ENCODE measurements at places on chromosomes 7 and 10.

- no peak for DNase-seq
Measured at GRCh38 chr7:132941905-132942304, 140.0 kb downstream of the CHCHD3 start.

- no peak for DNase-seq
Measured at GRCh38 chr7:41416208-41416595, 286.7 kb downstream of the INHBA start.

DNA sequence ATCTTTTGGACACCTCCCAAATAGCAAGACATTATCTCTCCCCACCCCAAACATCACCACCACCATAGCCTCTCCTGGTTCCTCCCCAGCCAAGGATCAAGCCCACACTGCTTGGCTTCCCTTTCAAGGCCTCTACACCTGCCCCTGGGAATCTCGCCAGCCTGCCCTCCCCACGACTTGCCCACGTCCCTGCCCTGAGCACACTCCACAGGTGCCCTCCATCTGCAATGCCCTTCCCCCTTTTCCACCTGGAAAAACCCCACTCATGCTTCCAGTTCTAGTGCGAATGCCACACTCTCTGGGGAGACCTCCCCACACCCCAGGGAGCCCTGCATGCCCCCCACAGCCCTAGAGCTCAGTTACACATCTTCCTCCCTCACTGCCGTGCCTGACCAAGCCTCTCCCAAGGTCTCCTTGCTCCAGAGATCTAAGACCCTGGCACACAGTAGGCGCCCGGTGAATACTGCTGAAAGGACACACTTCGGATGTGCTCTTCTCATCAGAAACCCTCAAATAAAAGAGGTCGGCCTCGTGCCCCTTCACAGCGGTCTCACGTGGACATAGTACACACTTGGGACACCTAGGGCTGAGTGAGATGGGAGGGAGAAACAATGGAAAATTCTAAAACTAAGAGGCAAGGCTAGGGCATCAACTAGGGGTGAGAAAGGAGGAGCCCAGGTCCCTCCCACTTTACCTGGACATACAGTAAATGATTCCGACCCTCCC, 91.4 kb downstream of the DLG5 start:
- DNase-seq, result no peak

DNA sequence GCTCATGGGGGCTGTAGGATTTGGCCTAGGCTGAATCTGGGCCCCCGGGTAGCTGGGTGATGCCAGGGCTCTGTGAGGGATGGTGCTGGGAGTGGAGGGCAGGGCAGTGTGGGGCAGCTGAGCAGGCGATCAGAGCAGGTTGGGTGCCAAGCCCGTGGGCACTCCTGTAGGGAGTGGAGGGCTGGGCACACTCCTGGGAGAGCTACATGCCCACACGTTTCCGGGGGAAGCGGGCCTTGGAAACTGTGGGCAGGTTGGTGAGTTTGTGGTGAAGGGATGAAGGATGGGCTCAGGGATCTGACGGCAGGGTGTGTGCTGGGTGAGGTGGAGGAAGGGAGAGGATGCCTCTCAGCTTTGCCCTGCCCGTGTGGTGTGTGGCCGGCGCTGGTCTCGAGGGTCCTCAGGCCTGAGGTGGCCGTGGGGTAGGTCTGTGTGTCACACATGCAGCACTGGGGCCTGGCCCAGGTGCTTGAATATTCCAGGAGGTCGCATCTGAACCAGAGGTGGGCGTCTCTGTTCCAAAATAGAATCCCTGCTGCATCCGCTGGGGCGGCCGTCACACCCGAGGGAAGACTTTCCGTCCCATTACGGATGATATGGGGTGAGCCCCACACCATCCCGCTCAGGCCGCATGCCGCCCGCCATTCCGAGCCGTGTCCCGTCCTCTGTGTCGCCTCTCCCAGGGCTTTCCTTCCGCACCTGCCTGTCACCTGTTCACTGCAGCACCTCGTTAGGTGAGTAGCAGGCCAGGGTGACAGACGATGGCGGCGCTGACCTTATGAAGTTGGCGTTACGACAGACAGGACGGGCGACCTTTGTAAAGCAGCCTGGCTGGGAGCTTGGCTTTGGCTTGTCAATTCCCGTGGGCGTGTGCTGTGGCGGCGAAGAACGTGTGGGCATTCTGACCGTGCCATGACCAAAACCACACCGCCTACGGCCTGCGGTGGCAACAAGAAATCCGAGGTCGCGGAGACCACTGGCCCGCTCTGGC, 143.6 kb downstream of the ACTR3B start:
- no peak for DNase-seq

DNA sequence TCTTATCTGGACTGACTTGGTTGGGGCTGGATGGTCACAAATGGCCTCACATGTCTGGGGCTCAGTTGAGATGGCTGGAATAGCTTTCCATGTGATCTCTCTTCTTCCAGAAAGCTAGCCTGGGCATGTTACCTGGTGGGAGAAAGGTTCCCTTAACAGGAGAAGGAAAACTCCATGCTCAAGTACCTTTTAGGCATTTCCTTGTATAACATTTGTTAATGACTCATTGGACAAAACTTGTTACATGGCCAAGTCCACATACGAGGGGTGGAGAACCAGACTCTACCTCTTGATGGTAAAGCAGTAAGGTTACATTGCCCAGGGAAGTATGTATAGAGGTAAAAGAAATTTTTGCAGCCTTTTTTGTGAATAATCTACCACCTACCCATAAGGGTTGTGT, 826.4 kb downstream of the LRMDA start:
- DNase-seq, result no peak

DNA sequence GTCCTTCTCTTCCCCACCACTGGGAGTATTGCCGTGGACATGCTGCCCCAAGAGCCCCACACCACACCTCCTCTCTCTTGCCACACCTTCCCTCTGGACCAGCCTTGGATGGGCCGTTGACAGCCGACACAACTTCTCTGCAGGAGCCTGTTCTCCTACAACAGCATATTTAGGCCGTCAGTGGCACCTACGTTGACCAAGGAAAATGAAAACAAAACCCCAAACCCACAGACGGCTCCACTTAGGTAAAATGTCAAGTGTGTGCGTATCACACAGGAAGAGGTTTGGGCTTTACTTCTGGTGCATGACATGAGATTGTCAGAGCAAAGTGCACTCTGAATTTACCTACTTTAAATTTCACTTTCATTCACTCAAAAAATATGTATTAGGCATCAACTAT, 246.6 kb downstream of the ZMYND11 start:
- no peak for DNase-seq

GRCh38 chr10:34766266-34766600, 48.9 kb downstream of the PARD3 start:
- DNase-seq, result no peak

DNA sequence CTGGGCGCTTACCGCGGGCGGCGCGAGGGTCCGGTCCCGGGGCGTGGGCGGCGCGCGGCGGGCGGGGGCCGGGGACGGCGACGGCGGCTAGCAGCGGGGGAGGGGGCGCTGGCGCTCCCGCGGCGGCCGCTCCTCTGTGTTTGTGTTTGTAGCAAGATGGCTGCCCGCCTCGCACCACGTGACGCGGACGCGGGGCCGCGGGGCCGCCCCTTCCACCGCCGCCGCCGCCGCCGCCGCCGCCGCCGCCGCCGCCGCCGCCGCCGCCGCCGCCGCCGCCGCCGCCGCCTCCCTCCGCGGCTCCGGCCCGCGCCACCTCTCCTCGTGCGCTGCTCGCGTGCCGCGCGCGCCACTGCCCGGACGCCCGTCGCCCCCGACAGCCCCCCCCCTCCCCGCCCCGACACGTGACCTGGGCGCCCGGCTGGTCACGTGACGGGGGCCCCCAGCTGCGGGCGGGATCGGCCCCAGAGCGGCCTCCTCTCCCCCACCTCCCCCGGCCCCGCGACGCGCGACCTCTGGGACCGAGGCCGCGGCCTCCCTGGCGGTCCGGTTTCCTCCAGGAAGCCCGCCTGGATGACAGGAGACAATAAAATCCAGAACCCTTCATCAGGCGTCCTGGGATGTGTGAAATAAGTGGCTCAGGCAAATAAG, at the start of gene GIGYF1:
TSS of gene GIGYF1 (minus strand) at position 153 of the 648 bp plus-strand sequence. CDS start 6,012 bp downstream, outside the sequence.
- peak; percentile 47 for DNase-seq

DNA sequence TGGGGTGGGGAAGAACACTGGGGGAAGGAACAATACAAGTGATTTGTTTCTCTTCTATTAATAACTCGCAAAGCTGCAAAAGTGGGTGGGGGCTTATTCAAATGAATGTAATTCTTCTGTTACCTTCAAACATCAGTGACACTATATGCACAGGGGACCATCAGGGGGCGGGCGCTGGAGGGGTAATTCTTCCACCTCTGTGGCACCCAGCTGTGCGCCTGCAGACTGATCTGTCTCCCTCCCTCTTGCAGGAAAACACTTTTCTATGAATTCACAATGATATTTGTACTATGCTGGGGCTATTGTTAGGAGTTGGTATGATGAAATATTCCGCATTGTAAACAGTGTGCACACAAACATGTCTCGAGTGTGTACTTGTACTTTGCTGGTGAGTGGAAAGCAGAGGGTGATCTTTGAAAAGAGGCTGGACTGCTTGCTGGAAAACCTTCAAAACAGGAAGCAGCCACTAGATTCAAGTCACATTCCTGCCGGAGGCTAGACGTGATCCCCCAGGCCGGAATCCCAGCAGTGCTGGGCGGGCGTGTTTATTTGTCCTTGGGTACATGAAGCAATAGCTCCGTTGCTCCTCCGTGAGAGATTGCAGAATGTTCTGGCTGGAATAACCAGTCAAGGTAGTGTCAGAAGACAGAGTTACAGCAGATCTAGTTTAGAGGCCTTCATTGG, 15.8 kb upstream of the BNIP3 start:
- no peak for DNase-seq

DNA sequence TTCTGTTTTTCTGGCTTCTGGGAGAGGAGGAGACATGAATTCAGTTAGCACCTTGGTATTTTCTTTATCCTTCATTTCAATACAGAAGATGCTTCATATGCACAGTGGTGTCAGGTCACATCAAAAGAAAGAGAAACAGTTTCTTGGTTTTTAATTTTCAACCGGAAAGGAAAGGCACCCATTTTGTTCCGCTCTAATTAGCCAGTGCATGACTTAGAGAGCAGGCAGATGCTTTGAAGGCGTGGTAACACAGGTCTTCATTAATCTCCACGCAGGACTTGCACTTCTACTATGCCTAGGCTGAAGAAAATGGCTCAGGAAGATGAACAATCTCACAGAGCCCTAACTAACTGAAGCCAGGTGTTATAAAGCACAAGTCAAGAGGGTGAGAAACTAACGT, 70.4 kb upstream of the ATRNL1 start:
- no peak for DNase-seq

GRCh38 chr7:7018290-7018689, 164.1 kb upstream of the C1GALT1 start:
- DNase-seq, result no peak

DNA sequence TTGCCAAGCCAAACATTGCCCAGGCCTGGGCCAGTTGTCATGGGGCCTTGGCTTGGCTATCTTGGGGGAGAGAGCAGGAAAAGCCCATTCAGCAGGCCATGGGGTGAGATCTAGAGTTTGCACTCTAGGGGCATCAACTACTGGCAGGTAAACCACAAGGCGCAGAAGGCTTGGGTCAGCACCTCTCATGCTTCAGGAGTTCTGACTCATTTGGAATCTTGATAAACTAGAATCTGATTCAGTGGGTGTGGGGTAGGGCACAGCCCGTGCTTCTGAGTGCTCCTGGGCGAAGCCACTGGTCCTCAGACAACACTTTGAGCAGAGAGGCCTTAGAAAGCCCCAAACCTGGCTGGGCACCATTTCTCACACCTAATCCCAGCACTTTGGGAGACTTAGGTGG, 81.1 kb downstream of the RGS10 start:
- no peak for DNase-seq

DNA sequence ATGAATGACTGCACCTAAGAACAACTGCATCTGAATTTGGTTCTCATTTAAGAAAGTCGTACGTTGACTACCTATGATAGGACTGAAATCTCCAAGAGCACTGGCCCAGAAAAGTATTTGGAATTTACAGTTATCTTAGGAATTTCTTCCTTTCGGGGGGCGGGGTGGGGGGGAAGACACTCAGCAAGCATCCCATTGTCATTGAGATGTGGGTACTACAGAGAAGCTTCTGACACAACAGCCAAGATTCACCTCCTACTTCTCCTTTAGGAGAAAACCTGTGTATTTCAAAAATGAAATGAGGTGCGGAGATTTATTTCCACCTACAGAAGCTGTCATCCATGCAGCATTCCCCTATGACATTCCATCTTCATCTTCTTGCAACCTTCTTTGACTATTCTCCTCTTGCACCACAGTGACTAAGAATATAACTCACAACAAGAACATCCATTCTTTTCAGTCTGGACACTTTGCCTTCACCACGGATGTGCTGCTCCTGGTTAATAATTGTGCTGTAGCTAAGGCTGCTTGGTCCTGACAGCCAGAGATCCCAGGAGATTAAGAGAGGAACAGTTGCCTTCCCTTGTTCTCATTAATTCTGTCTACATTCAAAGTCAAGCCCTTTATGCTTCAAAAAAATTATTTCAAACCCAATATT, 98.4 kb upstream of the FRMD4A start:
- DNase-seq, result no peak

DNA sequence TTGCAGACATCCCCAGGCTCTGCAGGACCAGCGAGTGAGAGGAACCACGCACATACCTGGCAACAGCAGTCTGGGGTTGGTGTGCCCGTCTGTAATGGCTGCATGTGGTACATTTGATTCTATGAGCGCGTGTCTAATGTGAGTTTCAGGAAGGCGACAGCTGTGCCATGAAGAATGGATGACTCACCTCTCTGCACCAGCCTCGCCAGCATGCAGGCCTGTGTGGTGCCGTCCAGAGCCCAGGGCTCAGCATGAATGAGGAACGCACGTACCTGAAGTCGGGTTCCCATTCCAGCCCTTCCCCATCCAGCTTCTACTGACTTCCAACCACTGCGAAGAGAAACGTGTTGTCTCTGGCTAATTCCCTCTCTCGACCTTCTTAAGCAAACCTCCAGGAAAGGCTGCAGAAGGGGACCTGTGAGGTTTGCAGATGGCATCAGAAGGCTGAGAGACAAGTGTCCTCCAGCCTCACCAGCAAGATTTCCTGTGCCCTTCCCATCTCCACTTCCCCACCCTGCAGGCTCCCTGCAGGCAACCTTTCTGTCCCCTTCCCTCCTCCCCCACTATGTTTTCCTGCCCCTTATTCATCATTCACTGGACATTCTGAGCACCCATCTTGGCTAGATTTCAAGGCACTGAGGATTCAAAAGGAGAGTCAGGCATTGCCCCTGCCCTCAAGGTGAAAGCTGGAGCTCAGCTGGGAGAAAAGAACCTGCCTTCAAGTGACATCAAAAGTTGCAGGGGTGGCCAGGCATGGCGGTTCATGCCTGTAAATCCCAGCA, 54.3 kb downstream of the ASB13 start:
- no peak for DNase-seq

GRCh38 chr7:141515941-141516340, 35.3 kb upstream of the AGK start:
- DNase-seq, result no peak

- no peak for DNase-seq
Measured at GRCh38 chr10:110483633-110484032, 14.1 kb upstream of the DUSP5 start.

All from nucleus accumbens (tissue), 56 donors.